ENCODE measurements at places on chromosomes 6 and 20. TPM values are rescaled to one million over a fixed set of nuclear protein-coding genes. Genes with fewer than 3 reads are reported as not detected.

GRCh38 chr20:13953227-13953626 is 37.2 kb downstream of the SEL1L2 start:
- no peak overlapping the region for H3K27ac ChIP-seq
- DNase-seq: no peak
- H3K36me3 ChIP-seq: no peaks in the 10 kb centered on the region
- no peaks in the 10 kb centered on the region for H3K4me1 ChIP-seq

GRCh38 chr6:166998256-166999144 is 697 bp upstream of the CEP43 start:
- no peaks in the 10 kb centered on the region for H3K27me3 ChIP-seq
- DNase-seq: peak; percentile 59
- peaks cover 23% of the 10 kb centered on the region for H3K4me1 ChIP-seq
- H3K36me3 ChIP-seq: no peaks in the 10 kb centered on the region
- peak overlapping the region; percentile 99 for H3K4me3 ChIP-seq
- H3K27ac ChIP-seq: peak overlapping the region; percentile 80

DNA sequence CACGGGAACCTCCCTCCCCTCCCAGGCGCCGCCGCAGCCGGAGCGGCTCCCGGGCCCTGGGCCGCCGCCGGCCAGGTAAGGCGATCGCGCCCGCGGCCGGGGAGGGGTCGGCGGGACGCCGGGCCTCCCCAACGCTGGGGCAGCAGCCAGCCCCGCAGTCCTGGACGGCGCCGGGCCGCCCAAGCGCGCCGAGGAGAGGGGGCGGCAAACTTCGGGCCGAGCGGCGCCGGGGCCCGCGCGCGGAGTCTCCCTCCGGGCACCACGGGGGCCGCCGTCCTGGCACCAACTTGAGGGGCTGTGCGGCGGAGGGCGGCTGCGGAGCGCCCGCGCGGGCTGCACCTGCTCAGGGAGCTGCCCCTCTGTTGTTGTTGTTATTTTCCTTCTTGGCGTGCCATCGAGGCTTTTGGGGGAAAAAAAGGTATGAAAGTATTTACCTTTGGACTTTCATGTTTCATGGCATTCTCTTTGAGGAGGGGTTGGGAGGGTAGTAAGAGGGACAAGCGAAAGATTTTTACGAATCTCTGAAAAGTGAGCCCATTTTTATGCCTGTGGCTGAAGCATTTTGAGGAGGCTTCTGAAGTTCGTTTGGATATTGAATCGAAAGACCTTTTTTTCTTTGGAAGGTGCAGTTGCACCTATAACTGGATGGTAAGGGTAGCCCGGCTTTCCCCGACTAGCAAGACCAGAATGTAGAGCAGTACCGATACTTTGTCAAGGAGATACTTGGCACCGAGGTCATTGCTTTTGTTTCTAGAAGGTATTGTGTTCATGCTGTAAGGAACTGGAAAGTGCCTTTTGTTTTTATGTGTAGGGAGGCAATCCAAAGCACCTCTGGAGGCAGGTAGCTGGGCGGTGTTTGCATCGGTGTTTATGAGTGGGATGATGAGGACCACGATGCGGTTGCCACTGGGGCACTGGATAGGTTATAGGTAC is at the start of gene RNF182:
Gene RNF182 (plus strand): TSS at position 4 of the 933 bp plus-strand sequence. CDS start 52,168 bp downstream, outside the sequence.
- H3K4me3 ChIP-seq: peak within 1 kb of the TSS; percentile 53
- no peaks in the 10 kb centered on the region for H3K36me3 ChIP-seq
- H3K27me3 ChIP-seq: peaks cover 77% of the 10 kb centered on the region
- DNase-seq: no peak
- peaks cover 23% of the 10 kb centered on the region for H3K4me1 ChIP-seq
- peak within 1 kb of the TSS; percentile 37 for H3K27ac ChIP-seq

DNA sequence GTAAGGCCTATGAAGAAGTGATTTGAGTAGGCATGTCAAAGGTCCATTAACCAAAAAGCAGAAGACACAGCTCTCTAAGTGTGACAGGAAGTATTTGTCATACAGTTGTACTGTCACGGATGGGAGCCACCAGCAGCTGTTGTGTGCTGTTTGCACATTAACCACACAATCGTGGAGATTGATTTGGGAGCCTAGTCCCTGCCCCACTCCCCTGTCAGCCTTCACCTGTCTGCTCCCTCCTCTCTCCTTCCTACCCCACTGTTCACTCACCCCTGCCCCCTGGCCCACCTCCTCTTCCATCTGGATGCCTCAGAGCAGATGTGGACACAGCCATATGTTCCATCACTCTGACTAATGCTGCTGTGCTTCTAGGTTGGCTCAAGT is 124.7 kb upstream of the SPACA1 start:
- H3K36me3 ChIP-seq: no peaks in the 10 kb centered on the region
- no peak for DNase-seq

DNA sequence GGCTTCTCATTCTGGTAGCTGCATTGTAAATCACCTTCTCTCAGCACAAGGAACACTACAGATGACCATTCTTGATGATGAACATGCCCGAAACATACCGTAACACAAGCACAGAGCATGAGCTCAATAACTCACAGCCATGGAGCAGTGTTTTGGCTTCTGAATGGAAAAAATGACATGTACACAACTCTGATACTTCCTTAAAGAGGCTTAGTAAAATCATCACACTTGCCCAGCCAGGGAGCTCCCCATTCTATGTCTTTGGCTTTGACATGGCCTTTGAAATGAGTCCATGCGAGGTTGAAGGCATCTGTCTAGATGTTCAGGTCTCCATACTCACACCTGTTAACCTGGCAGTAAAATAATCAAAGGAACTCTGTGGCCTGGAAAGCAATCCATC is 87.6 kb downstream of the MYB start:
- H3K4me1 ChIP-seq: no peaks in the 10 kb centered on the region
- H3K27ac ChIP-seq: no peak overlapping the region

DNA sequence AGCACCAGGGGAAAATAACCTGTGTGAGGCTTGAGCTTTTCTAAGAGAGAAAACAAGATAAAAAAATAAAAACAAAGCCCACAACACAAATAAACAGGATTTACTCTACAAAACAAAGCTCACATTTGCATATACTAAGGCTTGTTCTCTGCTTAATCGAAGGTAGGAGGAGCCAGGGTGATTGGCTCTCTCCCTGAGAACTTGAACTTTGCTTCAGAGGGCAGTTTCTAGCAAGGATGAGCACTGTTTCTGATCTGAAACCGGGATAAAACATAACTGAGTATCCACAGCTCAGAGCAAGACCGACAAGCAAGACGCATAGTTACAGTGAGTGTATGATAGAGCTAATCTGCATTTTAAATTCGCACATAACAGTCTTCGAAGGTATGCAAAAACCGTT is 200.6 kb downstream of the PRKN start:
- DNase-seq: no peak
- H3K27me3 ChIP-seq: no peaks in the 10 kb centered on the region
- H3K36me3 ChIP-seq: no peaks in the 10 kb centered on the region

DNA sequence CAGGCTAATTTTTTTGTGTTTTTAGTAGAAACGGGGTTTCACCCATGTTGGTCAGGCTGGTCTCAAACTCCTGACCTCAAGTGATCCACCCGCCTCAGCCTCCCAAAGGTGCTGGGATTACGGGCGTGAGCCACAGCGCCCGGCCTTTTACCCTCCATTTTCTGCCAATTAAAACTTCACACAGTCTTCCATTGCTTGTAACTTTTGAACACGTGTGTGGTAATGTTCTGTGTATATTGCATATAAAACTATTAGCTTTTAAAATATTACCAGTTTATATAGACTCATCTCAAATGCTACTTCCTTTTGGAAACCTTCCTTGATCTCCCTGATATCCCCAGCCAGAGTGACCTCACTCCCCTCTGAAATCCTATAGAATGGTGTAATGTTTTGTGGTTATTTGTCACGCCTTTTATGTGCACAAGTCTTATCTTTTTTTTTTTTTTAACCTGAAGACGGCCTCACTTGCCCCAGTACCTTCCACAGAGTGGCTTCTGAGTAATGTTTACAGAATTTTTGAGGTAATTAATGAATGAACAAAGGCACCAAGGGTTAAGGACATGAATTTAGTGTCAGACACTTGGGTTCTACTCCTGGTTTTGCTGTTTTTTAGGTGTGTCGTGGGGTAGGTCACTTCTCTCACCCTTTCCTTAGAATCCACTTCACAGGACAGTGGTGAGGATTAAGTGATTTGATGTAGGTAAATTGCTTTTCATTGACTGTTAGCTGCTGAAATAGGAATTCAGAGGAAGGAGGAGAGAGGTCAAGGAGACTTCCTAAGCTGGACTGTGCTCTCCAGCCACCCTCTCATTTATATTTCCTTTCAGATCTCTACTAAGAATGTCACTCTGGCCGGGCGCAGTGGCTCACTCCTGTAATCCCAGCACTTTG is 11.2 kb upstream of the MMP24 start:
- H3K4me3 ChIP-seq: no peak overlapping the region
- DNase-seq: no peak
- H3K27ac ChIP-seq: no peak overlapping the region
- no peaks in the 10 kb centered on the region for H3K27me3 ChIP-seq
- no peaks in the 10 kb centered on the region for H3K4me1 ChIP-seq

GRCh38 chr6:147935656-147936055 is 407.0 kb upstream of the SASH1 start:
- H3K36me3 ChIP-seq: no peaks in the 10 kb centered on the region
- no peaks in the 10 kb centered on the region for H3K4me1 ChIP-seq
- no peak for DNase-seq
- H3K27me3 ChIP-seq: no peaks in the 10 kb centered on the region
- no peak overlapping the region for H3K27ac ChIP-seq

DNA sequence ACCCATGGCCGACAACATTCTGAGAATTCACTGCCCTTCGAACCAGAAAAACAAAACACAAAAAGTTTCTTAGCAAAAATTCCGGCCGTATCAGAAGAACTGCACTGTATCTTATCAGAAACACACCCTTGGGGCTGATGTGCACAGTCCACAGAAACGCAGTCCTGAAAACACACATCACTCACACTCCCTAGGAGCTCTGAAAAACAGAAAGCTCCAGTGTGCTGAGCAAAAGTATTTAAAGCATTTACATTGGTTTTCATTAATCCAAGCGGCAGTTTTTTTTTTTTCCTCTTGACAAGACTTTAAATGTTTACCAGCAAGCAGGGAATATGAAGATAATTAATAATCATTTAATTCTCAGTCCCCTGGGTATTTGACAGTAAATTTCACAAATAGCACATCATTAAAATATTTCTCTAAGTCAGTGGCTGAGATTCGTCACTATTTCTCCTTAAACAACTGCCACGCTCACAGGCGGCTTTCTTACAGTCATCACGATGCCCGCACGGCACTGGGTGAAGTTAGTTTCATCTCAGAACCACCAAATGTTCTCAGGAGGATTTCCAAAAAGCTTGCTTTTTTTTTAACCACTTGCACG is 13.3 kb downstream of the NFATC2 start:
- DNase-seq: no peak
- no peaks in the 10 kb centered on the region for H3K36me3 ChIP-seq
- no peak overlapping the region for H3K4me3 ChIP-seq
- H3K27ac ChIP-seq: no peak overlapping the region
- H3K4me1 ChIP-seq: peaks cover 23% of the 10 kb centered on the region

- no peaks in the 10 kb centered on the region for H3K27me3 ChIP-seq
- H3K4me3 ChIP-seq: no peak overlapping the region
- H3K36me3 ChIP-seq: no peaks in the 10 kb centered on the region
- no peaks in the 10 kb centered on the region for H3K4me1 ChIP-seq
- no peak overlapping the region for H3K27ac ChIP-seq
These were observed 85.7 kb downstream of the LIN28B start for GRCh38 chr6:105042648-105043047.

DNA sequence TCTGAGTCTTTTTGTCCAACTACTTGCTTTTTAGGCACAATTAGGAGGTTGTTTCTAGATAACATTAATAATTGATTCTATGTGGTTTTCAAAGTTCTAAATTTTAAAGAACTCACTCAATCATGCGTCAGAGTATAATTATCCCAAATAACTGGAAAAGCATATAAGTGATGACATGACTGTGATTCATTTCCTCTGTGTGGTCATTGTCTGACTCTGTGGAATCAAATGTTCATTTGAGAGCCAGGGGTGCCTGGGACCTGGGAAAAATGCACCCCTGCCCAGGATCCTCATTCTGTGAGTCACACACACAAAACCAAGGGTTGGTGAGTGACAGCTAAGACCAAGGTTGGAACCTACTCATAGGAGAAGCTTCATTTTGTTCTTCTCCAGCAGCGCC is 127.1 kb upstream of the MLIP start:
- no peaks in the 10 kb centered on the region for H3K27me3 ChIP-seq
- no peaks in the 10 kb centered on the region for H3K36me3 ChIP-seq
- no peak for DNase-seq
- H3K27ac ChIP-seq: no peak overlapping the region

- no peak overlapping the region for H3K4me3 ChIP-seq
- peaks cover 36% of the 10 kb centered on the region for H3K4me1 ChIP-seq
- H3K27me3 ChIP-seq: no peaks in the 10 kb centered on the region
- H3K36me3 ChIP-seq: no peaks in the 10 kb centered on the region
- DNase-seq: no peak
- no peak overlapping the region for H3K27ac ChIP-seq
These were observed 1.3 kb upstream of the REPS1 start for GRCh38 chr6:138989098-138989983.

- H3K27ac ChIP-seq: no peak within 1 kb of the TSS
- peak; percentile 82 for DNase-seq
- peaks cover 9% of the 10 kb centered on the region for H3K4me1 ChIP-seq
- no peaks in the 10 kb centered on the region for H3K36me3 ChIP-seq
These were observed at the start of gene ADGB for GRCh38 chr6:146598772-146599405. TSS of gene ADGB (plus strand) at chr6:146598972. CDS start at chr6:146599041, 69 bp downstream.

DNA sequence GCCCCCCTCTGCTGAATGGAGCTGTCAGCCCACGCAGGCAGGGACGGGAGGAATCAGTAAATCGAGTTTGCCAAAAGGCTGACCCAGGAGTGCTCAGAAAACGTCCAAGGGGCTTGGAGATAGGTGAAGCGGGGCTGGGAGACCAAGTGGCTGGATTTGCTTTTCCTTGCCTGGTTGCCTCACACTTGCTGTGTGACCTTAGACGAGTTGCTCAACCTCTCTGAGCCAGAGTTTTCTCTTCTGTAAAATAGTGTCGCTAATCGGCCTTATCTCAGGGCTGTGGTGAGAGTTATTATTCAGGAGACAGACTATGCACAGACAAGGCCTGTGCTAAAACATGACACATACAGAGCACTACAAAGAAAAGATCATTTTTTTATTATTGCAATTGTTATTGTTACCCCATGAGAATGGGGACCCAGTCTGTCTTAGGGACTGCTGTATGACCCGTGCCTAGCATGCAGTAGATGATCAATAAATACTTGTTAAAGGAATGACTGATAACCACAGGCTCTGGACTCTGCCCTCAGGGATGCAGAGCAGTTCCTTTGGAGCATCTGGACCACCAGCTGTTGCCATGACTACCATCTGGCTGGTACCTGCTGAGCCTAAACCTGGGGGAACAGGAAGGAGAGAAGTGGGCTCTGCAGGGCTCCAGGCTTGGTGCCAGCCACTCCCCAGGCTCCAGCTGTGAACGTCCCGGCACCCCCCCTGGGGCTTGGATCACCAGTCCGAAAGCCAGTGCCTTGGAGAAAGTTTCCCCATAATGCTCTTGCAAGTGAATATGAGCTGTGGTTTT is 901 bp downstream of the KCNK15 start:
- DNase-seq: peak; percentile 58
- H3K4me3 ChIP-seq: peak overlapping the region; percentile 55
- peaks cover 35% of the 10 kb centered on the region for H3K4me1 ChIP-seq
- peak overlapping the region; percentile 42 for H3K27ac ChIP-seq

Gene APOBEC2
- total RNA-seq: 0.65 TPM

Gene PGC
- 947 TPM for total RNA-seq

Gene HCRTR2
- total RNA-seq: not detected

Gene EYS
- not detected for total RNA-seq

Gene TREM1
- total RNA-seq: 160 TPM

Gene KIAA1755
- total RNA-seq: 1.3 TPM

Gene CDSN
- total RNA-seq: not detected

Gene CTAGE9
- total RNA-seq: not detected

Gene RSPH9
- 2.6 TPM for total RNA-seq

Gene GNRH2
- total RNA-seq: not detected

Gene FOXP4
- 30.0 TPM for total RNA-seq

Gene C20orf204
- total RNA-seq: 1.2 TPM

Gene DYNLT1
- total RNA-seq: 101 TPM
